PC-3 (cell line): ENCODE measurements at places on chromosomes 12 and 14. TPM values are rescaled to one million over a fixed set of nuclear protein-coding genes. Genes with fewer than 3 reads are reported as not detected.

Gene MMP17
- total RNA-seq, result 30.2 and 31.8 TPM in 2 replicates

Gene GPD1
- total RNA-seq, result 0.11 and 0.40 TPM in 2 replicates

Gene ISM2
- 0.95 TPM in 1 of 2 replicates, not detected in the other for total RNA-seq

Gene TRAFD1
- total RNA-seq, result 33.9 and 34.1 TPM in 2 replicates

Gene STAC3
- 1.4 and 1.8 TPM in 2 replicates for total RNA-seq

Gene SYCP3
- total RNA-seq, result not detected in 2 replicates

Gene CMA1
- not detected in 2 replicates for total RNA-seq

Gene ASCL1
- not detected in 2 replicates for total RNA-seq

Gene FAM234B
- total RNA-seq, result 3.1 and 3.3 TPM in 2 replicates

Gene RPL6
- total RNA-seq, result 1,342 and 1,509 TPM in 2 replicates

Gene SDSL
- total RNA-seq, result 14.0 and 19.9 TPM in 2 replicates

Gene DEPDC4
- 0.29 and 2.0 TPM in 2 replicates for total RNA-seq

Gene GSC
- total RNA-seq, result not detected in 2 replicates

Gene ENDOU
- not detected in 2 replicates for total RNA-seq

DNA sequence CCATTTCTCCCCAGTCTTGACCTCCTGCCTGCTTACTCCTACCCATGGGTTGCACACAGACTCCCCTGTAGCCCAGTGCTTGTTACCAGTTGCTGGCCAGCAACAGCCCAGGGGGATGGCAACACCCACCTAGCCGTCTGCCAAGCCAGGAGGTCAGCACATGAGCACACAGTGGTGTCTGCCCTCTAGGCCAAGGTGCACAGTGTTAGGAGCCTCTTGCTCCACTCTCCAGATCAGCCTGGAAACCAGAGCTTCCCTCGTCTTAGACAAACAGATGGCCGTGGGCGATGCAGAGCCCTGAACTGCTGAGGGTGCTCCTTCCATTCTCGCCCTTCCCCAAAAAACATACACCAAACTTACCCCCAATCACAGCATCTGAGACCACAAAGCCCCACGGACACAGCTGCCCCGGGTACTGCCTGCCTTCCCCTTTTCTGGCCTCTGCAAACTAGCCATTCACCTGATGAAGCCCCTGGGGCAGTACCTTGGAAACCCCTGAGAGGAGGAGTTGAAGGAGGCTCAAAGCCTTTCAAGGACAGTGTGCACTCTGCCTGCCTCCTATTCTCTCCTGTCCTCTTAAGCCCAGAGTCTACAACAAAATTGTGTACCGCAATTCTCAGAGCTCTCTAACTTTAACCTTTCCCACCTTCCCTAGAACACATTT lies 1.0 kb upstream of the GPD1 start:
- H3K36me3 ChIP-seq, result peaks cover 23% of the 10 kb centered on the region
- no peaks in the 10 kb centered on the region for H3K27me3 ChIP-seq
- no peak for DNase-seq
- no peak overlapping the region for H3K4me3 ChIP-seq
- H3K27ac ChIP-seq, result no peak overlapping the region

DNA sequence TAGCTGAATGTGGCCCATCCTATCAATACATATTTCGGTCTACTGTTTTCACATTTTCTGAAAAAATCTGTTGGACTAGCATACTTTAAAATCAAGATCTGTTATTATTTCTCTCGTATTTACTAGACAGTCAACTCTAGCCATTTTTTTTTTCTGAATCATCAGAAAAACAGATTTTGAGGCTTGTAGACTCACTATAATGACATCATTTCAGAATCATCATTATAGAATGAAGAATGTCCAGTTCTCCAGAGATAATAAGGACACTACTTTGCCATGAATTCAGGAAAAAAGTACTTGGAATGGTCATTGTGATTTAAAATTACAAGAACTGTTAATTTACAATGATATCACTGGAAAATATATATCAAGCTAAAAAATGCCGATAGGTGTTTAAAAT lies 589.8 kb downstream of the KCNH5 start:
- peaks cover 33% of the 10 kb centered on the region for H3K27me3 ChIP-seq
- H3K36me3 ChIP-seq, result no peaks in the 10 kb centered on the region
- no peaks in the 10 kb centered on the region for H3K4me1 ChIP-seq
- no peak for DNase-seq

GRCh38 chr12:104439137-104439536 lies 17.6 kb upstream of the CHST11 start:
- no peak overlapping the region for H3K27ac ChIP-seq
- no peaks in the 10 kb centered on the region for H3K36me3 ChIP-seq
- no peaks in the 10 kb centered on the region for H3K27me3 ChIP-seq

GRCh38 chr14:90587252-90587910 lies 190.6 kb downstream of the CALM1 start:
- H3K4me1 ChIP-seq, result no peaks in the 10 kb centered on the region
- no peak overlapping the region for H3K4me3 ChIP-seq
- H3K27ac ChIP-seq, result no peak overlapping the region
- DNase-seq, result no peak

GRCh38 chr12:132445884-132446632 lies 43.9 kb upstream of the FBRSL1 start:
- H3K27me3 ChIP-seq, result no peaks in the 10 kb centered on the region
- H3K4me3 ChIP-seq, result peak overlapping the region; percentile 58
- DNase-seq, result peak; percentile 80
- H3K27ac ChIP-seq, result peak overlapping the region; percentile 17; the same call in 1 of the 2 replicates
- no peaks in the 10 kb centered on the region for H3K36me3 ChIP-seq
- no peaks in the 10 kb centered on the region; the same call in 1 of the 2 replicates for H3K4me1 ChIP-seq

DNA sequence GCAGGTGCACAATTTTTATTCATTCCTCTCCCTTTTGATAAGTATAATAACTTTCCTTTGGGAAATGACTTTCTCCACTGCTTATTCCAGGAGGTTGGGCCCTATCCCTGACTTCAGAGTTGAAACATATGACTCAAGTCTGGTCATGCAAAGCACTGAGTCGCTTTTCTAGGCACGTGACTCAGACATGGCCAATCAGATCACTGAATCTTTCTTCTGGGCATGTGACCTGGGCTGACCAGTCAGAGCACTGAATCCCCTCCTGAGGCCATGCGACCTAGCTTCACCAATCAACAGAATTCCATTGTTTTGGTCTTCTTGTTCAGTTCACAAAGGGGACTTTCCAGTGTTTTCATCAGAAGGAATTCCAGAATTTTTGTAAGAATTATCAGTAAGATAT lies 377.1 kb upstream of the KITLG start:
- DNase-seq, result peak; percentile 25
- no peak overlapping the region for H3K4me3 ChIP-seq
- H3K36me3 ChIP-seq, result no peaks in the 10 kb centered on the region

GRCh38 chr12:19833775-19834501 lies 394.6 kb downstream of the AEBP2 start:
- H3K4me3 ChIP-seq, result no peak overlapping the region
- no peaks in the 10 kb centered on the region for H3K4me1 ChIP-seq
- peak; percentile 32 for DNase-seq

DNA sequence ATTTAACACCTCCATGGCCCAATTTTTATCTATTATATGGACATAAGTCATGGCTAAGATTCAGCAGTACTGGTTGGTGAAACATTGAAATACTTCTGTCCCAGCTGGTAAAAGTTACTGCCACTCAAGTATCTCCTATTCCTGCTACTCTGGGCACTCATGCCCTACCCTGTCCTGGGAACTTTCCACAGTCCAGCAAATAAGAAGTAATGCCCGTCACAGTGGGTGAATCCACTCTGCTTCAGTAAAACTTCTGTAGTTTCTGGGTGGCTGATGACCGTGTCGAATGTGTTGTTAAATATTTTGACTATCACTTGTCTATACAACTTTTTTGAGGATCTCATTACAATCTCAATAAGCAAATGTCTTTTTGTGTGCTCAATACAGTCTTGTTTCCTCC lies 209.3 kb upstream of the IGF1 start:
- H3K4me1 ChIP-seq, result no peaks in the 10 kb centered on the region
- H3K27me3 ChIP-seq, result no peaks in the 10 kb centered on the region
- H3K4me3 ChIP-seq, result no peak overlapping the region
- no peak overlapping the region for H3K27ac ChIP-seq

- no peaks in the 10 kb centered on the region for H3K36me3 ChIP-seq
- no peak for DNase-seq
- no peaks in the 10 kb centered on the region for H3K4me1 ChIP-seq
- H3K27ac ChIP-seq, result no peak overlapping the region
- no peaks in the 10 kb centered on the region; the same call in 1 of the 2 replicates for H3K27me3 ChIP-seq
Observed at GRCh38 chr12:84634526-84634925, 278.1 kb downstream of the SLC6A15 start.

DNA sequence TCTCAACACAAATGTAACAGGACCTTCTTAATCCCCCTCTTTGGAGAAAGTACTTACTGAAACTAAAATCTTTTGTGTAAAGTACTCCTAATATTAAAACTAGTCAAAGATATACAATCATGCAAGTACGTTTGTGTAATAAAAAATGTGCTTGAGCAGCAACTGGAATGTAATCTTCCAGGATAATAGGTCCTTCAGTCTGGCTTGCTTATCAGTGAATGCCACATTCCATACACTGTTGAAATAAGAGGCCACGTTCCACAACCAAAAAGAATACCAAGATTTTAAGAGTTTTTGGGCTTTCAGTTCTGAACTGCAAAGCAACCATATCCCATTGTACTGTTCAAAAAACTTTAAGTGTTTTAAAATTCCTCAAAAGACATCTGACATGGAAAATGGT lies 26.2 kb upstream of the GRIN2B start:
- H3K4me1 ChIP-seq, result no peaks in the 10 kb centered on the region
- peaks cover 18% of the 10 kb centered on the region; the same call in 1 of the 2 replicates for H3K27me3 ChIP-seq
- no peak overlapping the region for H3K27ac ChIP-seq
- H3K36me3 ChIP-seq, result no peaks in the 10 kb centered on the region
- no peak overlapping the region for H3K4me3 ChIP-seq

- H3K4me3 ChIP-seq, result no peak overlapping the region
- H3K27ac ChIP-seq, result no peak overlapping the region
- DNase-seq, result no peak
Observed at GRCh38 chr12:39199351-39199750, 243.6 kb downstream of the KIF21A start.

DNA sequence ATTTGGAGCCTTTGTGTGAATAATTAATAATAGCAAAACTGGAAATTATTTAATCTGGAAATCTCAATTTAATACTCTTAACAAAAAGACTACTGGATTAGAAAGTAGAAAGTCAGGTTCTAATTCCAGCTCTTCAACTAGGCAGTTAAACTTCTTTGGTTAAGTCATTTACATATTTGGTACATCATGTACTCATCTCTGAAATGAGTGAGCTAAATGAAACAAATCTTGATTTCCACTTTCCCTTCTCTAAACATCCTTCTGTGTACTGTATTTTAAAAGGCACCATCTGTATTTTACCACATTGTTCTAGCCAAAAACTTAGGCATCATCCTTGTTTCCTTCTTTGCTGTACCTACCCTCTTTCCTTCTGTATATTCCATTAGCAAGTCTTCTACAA lies 26.9 kb downstream of the CRADD start:
- no peak overlapping the region for H3K27ac ChIP-seq
- DNase-seq, result no peak
- H3K36me3 ChIP-seq, result no peaks in the 10 kb centered on the region
- no peaks in the 10 kb centered on the region for H3K27me3 ChIP-seq

GRCh38 chr14:95910628-95911027 lies 34.0 kb downstream of the TUNAR start:
- DNase-seq, result no peak
- H3K4me3 ChIP-seq, result no peak overlapping the region
- H3K27me3 ChIP-seq, result peaks cover 37% of the 10 kb centered on the region
- no peak overlapping the region for H3K27ac ChIP-seq
- H3K4me1 ChIP-seq, result no peaks in the 10 kb centered on the region

- no peak overlapping the region for H3K27ac ChIP-seq
- H3K4me3 ChIP-seq, result no peak overlapping the region
- H3K27me3 ChIP-seq, result peaks cover 7% of the 10 kb centered on the region; the same call in 1 of the 2 replicates
- no peaks in the 10 kb centered on the region for H3K4me1 ChIP-seq
- H3K36me3 ChIP-seq, result no peaks in the 10 kb centered on the region
Observed at GRCh38 chr14:105733081-105734065, 207.0 kb downstream of the TMEM121 start.

- H3K4me3 ChIP-seq, result no peak overlapping the region
- no peak overlapping the region for H3K27ac ChIP-seq
- DNase-seq, result no peak
- H3K36me3 ChIP-seq, result no peaks in the 10 kb centered on the region
Observed at GRCh38 chr12:52311285-52311648, 9.9 kb downstream of the KRT83 start.

- no peaks in the 10 kb centered on the region for H3K27me3 ChIP-seq
- H3K4me3 ChIP-seq, result no peak overlapping the region
- peaks cover 3% of the 10 kb centered on the region; the same call in 1 of the 2 replicates for H3K4me1 ChIP-seq
Observed at GRCh38 chr12:10406725-10407124, 2.8 kb downstream of the KLRC4 start.
